ENCODE measurements at places on chromosomes 6 and 20.
A peak's percentile ranks its signal among the peaks of the same experiment; 100 is the strongest.

GRCh38 chr20:7022597-7022996 lies 255.1 kb downstream of the BMP2 start:
- no peak for DNase-seq

- DNase-seq = no peak
Observed at GRCh38 chr6:100468016-100468622, 3.4 kb upstream of the SIM1 start.

- no peak for DNase-seq
Observed at GRCh38 chr6:168272415-168273325, 46.9 kb downstream of the DACT2 start.

- DNase-seq = no peak
Observed at GRCh38 chr20:62425281-62426058, 1.9 kb downstream of the RBBP8NL start.

DNA sequence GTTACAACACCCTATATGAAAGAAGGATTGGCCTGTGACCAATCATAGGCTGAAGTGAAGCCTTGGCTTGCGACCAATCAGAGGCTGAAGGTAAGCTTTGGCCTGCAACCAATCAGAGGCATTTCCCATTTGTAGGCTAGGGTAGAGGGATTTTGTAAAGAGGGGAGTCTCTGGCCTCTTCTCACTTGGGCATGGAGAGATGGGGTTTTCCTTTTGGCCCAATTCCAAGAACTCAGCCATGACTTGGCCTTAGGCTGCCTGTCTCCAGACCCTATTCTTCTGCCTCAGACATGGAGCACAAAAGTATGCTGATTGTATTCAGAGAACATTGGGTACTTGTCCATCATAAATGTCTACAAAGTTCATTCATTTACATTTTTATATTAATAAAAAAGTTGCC lies 308.3 kb downstream of the UTRN start:
- no peak for DNase-seq

- no peak for DNase-seq
Observed at GRCh38 chr6:72654071-72654621, 32.3 kb downstream of the KCNQ5 start.

- no peak for DNase-seq
Observed at GRCh38 chr20:35837577-35838195, 65.9 kb downstream of the PHF20 start.

DNA sequence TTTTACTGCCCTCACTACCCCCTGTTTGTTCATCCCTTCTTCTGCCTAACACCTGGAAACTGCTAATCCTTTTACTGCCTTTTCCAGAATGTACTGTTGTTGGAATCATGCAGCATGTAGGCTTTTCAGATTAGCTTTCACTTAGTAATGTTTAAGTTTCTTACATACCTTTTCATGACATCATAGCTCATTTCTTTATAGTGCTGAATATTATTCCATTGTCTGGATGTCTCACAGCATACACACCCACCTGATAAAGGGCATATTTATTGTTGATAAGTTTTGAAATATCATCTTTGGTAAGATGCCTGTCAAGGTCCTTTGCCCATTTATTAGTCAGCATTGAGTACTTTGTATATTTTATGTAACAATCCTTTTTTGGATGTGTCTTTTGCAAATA lies 588.2 kb upstream of the NRSN1 start:
- no peak for DNase-seq

DNA sequence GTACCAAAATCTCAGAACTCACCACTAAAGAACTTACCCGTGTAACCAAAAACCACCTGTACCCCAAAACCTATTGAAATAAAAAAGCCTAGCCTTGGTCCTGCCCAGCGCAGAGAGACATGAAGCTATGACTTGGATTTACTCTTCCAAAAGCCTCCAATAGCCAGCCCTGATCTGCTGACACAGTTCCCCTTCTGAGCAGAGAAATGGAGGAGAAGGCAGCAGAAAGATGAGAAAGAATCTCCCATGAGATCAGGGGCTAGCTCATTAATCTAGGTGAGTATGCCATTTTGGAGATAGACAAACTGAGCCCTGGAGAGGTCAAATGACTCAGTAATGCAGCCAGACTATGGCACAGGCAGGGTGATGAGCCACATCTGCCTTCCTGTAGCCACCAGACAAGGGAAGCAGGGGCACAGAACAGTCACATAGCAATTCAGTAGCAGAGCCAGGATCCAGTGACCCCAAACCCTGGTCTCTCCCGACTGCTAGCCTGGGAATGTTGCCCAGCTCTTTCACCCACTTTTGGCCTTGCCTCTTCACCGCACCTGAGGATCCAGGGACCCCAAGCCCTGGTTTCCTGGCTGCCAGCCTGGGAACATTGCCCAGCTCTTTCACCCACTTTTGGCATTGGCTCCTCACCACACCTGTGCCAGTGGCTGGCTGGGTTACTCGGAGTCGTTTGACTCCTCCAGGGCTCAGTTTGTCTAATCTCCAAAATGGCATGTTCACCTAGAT lies 7.2 kb upstream of the SDCBP2 start:
- DNase-seq = no peak

DNA sequence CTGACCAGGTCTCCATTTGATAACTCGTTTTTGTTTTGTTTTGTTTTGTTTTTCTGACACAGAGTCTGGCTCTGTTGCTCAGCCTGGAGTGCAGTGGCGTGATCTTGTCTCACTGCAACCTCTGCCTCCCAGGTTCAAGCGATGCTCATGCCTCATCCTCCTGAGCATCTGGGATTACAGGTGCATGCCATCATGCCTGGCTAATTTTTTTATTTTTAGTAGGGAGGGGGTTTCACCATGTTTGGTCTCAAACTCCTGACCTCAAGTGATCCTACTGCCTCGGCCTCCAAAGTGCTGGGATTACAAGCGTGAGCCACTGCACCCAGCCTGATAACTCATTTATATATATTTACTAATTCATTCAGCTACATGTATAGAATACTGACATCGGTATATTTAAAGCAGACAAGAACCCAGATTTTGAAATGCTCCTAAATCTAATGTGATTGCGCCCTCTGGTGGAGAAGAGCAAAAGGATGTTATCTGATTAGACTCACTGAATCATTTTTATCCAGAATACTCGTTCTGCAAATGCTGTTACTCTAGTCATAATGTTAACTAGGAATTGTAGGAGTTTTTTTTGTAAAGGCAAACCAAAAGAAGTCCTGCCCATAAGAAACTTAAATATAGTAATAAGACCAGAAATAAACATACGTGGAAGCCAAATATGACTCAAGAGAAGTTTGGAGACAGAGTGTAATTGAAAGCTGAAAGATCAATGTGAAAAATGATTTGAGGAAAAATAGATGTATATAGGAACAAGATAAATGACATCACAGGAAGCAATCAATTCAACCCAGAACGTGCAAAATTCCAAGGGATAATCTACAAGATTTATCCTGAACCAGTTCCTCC lies 5.3 kb upstream of the COL12A1 start:
- DNase-seq = no peak

GRCh38 chr6:114449659-114450058 lies 106.8 kb upstream of the HS3ST5 start:
- DNase-seq = no peak

DNA sequence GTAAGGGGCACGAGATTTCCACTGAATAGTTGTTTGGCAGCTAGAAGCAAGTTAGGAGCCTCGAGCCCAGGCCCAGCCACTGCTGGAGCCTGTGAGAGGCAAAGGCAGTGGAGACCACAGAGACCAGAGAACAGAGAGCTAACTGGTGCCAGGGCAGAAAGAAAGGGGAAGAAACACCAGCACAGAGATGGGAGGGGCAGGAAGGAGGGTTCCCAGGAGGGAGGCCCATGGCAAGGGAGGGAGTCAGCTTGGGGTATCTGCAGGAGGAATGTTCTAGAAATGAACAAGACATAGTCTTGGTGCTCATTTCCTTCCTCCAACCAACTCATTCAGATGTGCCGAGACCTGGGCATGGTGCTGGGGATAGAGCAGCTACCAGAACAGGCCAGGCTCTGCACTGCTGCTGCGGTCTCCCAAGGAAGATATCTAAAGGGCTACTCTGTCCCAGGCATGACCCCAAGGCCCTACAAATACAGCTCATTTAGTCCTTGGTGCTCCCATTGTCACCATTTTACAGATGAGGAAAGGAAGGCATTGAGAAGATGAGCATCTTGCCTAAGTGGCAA lies 10.7 kb downstream of the ANGPT4 start:
- DNase-seq = no peak

DNA sequence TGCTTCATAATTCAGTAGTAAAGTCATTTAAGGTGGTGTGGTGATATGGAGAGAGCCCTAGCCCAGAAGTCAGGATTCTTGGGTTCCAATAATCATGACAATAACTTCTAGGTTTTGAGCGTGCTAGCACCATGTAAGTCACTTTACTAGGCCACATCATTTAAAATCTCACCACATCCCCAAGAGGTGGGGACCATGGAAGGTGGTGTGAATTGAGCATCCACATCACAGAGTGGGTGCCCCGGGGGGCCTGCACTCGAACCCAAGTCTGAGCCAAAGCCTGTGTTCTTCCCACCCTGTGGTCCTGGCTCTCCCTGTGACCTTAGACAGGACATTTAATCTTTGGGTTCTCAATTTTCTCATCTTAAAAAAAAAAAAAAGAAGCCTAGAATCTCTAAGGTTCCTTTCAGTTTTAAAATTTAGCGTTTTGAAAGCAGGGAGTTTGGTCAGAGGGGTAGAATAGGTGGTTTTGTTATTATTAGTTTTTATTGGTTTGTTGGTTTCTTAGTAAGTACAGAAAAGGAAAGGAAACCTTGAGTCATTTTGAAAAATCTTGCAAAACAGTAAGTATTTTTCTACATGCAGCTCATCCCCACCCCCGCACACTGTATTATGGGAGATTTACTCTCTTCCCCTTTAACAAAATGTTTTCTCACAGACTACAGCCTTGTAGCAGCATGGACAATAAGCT lies 26.4 kb downstream of the ARMC2 start:
- peak; percentile 83 for DNase-seq

DNA sequence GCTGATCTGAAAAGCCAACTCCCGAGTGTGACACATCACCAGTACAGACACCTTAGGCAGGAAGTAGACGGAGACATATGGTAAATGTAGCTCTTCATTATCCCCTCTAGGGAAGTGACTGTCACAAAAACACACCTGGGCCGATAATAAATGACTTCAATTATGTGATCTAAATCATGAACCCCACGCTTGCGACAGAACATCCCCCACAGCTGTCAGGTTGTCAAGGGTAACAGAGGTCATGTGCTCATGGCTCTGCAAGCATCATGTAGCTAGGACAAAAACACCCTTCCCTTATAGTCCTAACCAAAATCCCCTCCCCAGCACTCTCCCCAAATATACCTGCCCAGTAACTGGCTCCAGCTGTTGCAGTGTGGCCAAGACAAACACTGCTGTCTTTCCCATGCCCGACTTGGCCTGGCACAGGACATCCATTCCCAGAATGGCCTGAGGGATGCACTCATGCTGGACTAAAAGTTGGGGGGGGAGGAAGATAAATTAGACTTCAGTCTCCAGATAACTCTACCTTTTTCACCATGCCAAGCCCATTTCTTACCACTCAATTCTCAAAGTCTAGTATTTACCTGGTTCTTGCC lies 2.9 kb downstream of the DDX39B start:
- DNase-seq = no peak

DNA sequence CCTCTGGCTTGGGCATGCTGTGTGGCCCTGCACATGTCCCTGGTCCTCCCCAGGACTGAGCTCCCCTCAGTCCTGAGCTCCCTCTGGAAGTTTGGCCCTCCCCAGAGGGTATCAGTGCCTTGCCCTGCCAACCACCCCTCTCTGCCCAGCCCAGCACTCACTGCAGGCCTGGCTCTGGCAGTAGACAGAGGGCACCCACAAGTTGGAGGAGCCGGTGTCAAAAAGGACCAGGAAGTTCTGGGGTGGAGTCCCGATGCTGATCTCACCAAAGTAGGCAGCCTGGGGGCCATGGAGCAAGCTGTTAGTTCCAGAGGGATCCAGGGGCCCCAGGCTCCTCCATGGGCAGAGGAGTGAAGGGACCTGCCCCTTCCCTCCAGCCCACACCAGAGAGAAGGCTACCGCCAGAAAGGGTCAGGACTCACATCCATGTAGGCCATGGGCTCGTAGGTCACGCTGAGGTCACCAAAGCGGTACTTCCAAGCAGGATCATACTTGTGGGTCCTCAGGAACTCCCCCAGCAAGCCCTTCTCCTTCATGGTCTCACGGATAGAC lies 2.9 kb downstream of the PGC start:
- DNase-seq = no peak

GRCh38 chr20:36926653-36927200 lies 24.8 kb downstream of the SAMHD1 start:
- DNase-seq = no peak

DNA sequence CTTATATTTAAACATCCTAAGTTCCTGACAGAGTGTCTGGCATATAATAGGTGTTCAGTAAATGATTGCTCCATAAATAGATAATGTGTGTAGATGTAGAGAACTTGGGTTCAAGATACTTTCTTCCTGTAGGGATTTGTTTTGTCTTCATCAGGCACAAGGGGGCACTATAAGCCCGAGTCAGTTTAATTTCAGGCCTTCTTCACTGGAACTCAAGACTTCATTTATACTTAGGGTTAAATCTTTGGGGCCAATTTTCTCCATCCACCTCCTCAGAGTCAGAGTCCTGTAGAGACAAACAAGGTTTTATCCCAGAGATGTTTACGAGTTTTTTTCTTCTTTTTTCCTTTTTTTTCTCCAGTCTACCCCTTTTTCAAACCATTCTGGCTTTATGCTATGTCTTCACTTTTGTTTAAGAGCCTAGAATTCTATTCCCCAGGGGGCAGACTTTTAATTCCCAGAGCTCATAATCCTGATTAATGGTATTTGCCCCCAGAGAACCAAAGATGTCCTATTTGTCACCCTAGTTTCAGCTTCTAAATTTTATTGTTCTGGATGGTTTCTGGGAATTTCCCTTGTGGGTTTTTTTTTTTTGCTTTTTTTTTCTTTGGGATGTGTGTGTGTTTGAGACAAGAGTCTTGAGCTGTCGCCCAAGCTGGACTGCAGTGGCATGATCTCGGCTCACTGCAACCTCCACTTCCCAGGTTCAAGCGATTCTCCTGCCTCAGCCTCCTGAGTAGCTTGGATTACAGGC lies 88.4 kb downstream of the HFE start:
- DNase-seq = no peak

DNA sequence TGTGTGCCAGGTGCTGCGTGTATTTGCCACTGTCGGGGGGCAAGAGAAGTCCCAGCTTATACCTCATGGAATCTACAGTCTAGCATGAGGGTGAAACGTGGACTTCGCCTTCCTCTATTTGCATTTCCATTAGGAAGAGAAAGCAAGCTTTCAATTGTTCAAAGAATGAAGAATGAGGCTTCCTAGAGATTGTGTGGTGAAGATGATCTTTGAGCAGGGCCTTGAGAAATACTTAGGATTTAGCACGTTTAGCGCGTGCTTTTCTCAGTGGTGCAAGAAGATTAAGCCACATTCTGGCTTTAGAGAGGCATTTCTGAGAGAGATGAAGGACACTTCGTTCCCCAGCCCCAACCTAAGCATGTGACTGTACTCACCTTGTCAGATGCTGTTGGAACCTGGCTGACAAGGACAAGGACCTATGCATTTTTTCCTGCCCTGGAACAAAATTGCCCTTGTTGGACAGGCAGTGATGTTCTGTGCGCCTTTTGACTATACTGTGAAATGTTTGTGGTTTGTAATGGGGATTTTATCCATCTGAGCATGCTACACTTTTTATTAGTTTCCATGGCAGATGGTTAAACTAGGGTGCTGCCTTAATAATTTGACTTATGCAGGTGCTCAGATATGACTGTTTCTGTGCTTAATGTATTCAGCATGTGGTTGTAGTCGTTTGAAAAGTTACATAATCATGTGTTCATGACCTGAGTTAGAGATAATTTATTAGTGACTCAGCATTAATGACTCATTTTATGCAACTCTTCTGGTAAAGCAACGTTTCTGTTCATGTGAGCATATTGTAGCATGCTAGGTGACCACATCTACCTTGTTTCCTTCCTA lies 10.7 kb downstream of the TULP4 start:
- DNase-seq = no peak

GRCh38 chr6:16476861-16477260 lies 238.5 kb downstream of the GMPR start:
- no peak for DNase-seq

Data from stromal cell of bone marrow (primary cell).